Naive thymus-derived CD4-positive, alpha-beta T cell (primary cell): ENCODE measurements at places on chromosomes 3 and 15. TPM values are rescaled to one million over a fixed set of nuclear protein-coding genes. Genes with fewer than 3 reads are reported as not detected.

The TLR9 gene
- total RNA-seq, result 0.27 TPM

DNA sequence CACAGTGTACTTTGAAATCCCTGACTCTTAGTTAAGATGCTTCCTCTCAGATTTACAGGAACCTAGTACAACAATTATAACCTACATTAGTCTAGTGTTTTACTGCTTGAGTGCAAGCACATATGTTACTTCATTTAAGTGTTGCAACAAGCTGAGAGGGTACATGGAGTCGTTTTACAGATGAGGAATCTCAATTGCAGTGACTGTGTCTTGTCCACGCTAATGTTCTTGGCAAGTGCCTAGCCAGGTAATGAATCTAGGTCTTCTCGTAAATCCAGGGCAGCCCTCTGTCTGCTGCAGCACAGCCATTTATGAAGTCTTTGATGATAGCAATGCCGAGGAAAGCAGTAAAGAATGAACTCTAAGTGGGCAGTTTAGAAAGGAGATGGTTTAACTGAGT is 384.4 kb upstream of the ARPP21 start:
- no peaks in the 10 kb centered on the region for H3K36me3 ChIP-seq
- DNase-seq, result no peak
- no peaks in the 10 kb centered on the region for H3K27me3 ChIP-seq
- no peak overlapping the region for H3K4me3 ChIP-seq
- no peak overlapping the region for H3K27ac ChIP-seq

The KPNA1 gene
- 67.9 TPM for total RNA-seq

The CKMT1B gene
- total RNA-seq, result not detected in 2 replicates

- H3K4me3 ChIP-seq, result no peak overlapping the region
- no peak overlapping the region for H3K27ac ChIP-seq
- H3K27me3 ChIP-seq, result no peaks in the 10 kb centered on the region
- no peaks in the 10 kb centered on the region for H3K4me1 ChIP-seq
- no peaks in the 10 kb centered on the region for H3K36me3 ChIP-seq
Observed at GRCh38 chr15:56786966-56787365, 53.7 kb upstream of the ZNF280D start.

The C3orf20 gene
- total RNA-seq, result 0.11 TPM

DNA sequence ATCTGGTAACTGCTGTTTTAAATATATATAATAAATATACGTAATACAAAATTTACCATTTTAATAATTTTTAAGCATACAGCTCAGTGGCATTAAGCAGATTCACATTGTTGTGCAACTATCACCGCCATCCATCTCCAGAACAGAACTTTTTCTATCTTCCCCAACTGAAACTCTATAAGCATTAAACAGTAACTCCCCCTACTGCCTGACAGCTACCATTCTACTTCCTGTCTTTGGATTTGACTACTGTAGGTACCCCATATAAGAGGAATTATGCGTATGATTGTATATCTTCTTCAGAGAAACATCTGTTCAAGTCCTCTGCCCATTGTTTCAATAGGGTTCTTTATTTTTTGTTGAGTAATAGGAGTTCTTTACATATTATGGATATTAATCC is 36.8 kb downstream of the EID1 start:
- DNase-seq, result no peak
- no peaks in the 10 kb centered on the region for H3K27me3 ChIP-seq
- no peaks in the 10 kb centered on the region for H3K4me1 ChIP-seq
- no peaks in the 10 kb centered on the region for H3K36me3 ChIP-seq
- no peak overlapping the region for H3K27ac ChIP-seq

GRCh38 chr3:59237121-59237520 is 187.3 kb upstream of the CFAP20DC start:
- DNase-seq, result no peak
- H3K36me3 ChIP-seq, result no peaks in the 10 kb centered on the region
- no peak overlapping the region for H3K4me3 ChIP-seq

- no peaks in the 10 kb centered on the region for H3K27me3 ChIP-seq
- DNase-seq, result no peak
- no peak overlapping the region for H3K4me3 ChIP-seq
- H3K36me3 ChIP-seq, result no peaks in the 10 kb centered on the region
- H3K4me1 ChIP-seq, result no peaks in the 10 kb centered on the region
Observed at GRCh38 chr3:16063603-16064002, 110.9 kb upstream of the GALNT15 start.

DNA sequence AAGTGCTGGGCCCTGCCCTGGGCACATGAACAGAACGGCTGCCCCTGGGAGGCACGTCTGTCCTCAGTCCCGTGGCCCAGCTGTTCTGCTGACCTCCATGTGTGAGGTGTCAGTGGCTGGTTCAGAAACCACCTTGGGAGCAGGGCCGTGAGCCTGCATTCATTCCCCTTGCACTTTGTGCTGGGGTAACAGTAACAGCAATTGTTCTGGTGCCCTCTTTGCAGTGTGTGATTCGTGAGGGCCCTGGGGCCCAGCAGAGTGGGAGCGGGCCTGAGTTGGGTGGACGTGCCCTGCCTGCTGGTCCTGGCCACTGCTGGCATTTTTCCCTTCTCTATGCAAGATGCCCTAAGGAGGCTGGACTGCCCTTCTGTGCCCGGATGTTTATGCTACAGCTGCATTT is 50.4 kb upstream of the MYZAP start:
- no peaks in the 10 kb centered on the region for H3K36me3 ChIP-seq
- H3K27ac ChIP-seq, result no peak overlapping the region
- H3K4me1 ChIP-seq, result no peaks in the 10 kb centered on the region
- no peaks in the 10 kb centered on the region for H3K27me3 ChIP-seq

DNA sequence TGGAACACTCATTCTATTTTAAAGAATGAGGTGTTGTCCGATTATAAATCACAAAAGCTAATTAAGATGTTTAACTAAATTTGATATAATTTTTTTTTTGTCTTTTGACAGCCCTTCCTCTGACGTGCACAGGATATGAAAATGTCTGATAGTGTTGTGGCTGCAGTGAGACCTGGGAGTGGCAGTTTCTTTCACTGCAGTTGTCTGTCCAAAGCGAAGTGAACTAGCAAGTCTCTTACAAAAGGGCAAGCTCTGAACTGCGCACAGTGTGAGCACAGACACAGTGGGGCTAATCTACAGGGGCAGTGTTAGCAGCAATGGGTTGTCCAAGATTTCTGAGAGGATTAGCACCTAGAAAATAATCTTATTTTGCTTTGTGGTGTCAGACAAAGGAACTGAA is 29.1 kb upstream of the MYRIP start:
- no peak for DNase-seq
- no peak overlapping the region for H3K4me3 ChIP-seq
- no peaks in the 10 kb centered on the region for H3K27me3 ChIP-seq
- H3K27ac ChIP-seq, result no peak overlapping the region
- H3K36me3 ChIP-seq, result no peaks in the 10 kb centered on the region

The PBRM1 gene
- 58.4 TPM for total RNA-seq

GRCh38 chr3:9675736-9676290 is 26.5 kb downstream of the MTMR14 start:
- H3K27me3 ChIP-seq, result no peaks in the 10 kb centered on the region
- H3K27ac ChIP-seq, result no peak overlapping the region
- H3K4me3 ChIP-seq, result no peak overlapping the region
- peaks cover 35% of the 10 kb centered on the region for H3K36me3 ChIP-seq
- H3K4me1 ChIP-seq, result no peaks in the 10 kb centered on the region

GRCh38 chr15:92843814-92844213 is 56.3 kb upstream of the CHD2 start:
- DNase-seq, result no peak
- peak overlapping the region; percentile 70 for H3K27ac ChIP-seq
- H3K27me3 ChIP-seq, result no peaks in the 10 kb centered on the region
- no peak overlapping the region for H3K4me3 ChIP-seq
- peaks cover 21% of the 10 kb centered on the region for H3K4me1 ChIP-seq

- H3K27ac ChIP-seq, result no peak overlapping the region
- H3K27me3 ChIP-seq, result no peaks in the 10 kb centered on the region
- H3K4me3 ChIP-seq, result no peak overlapping the region
- no peaks in the 10 kb centered on the region for H3K36me3 ChIP-seq
Observed at GRCh38 chr15:91813924-91814323, 39.6 kb upstream of the SLCO3A1 start.

GRCh38 chr3:138638641-138639040 is 30.1 kb downstream of the FAIM start:
- no peaks in the 10 kb centered on the region for H3K36me3 ChIP-seq
- no peaks in the 10 kb centered on the region for H3K27me3 ChIP-seq
- no peak for DNase-seq
- H3K4me3 ChIP-seq, result no peak overlapping the region

DNA sequence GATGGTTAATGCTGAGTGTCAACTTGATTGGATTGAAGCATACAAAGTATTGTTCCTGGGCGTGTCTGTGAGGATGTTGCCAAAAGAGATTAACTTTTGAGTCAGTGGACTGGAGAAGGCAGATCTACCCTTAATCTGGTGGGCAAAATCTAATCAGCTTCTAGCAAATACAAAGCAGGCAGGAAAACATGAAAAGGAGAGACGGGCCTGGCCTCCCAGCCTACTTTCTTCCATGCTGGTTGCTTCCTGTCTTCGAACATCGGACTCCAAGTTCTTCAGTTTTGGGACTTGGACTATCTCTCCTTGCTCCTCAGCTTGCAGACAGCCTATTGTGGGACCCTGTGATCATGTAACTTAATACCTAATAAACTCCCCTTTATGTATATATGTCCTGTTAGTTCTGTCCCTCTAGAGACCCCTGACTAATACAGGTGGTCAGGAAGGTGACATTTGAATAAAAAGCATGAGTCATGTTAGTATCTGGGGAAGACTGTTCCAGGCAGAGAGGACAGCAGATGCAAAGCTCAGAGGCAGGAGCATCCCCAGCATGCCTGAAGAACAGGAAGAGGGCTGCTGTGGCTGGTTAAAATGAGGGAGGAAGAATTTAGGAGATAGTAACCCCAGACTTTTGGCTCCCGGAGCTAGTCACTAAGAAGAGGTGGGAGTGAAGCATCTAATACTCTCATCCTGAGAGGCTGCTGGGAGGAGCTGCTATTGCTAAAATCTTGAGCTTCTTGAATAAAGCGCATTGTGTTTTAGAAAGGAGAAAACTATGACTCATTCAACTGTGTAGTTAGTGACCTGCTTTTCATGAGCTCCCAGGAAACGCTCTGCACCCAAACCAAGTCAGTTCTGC is 207.4 kb upstream of the HES1 start:
- no peak overlapping the region for H3K4me3 ChIP-seq
- H3K27me3 ChIP-seq, result no peaks in the 10 kb centered on the region
- H3K4me1 ChIP-seq, result no peaks in the 10 kb centered on the region
- DNase-seq, result no peak
- H3K36me3 ChIP-seq, result no peaks in the 10 kb centered on the region
- no peak overlapping the region for H3K27ac ChIP-seq

GRCh38 chr3:57518276-57518915 is 25.7 kb downstream of the DNAH12 start:
- DNase-seq, result no peak
- H3K27ac ChIP-seq, result no peak overlapping the region
- no peaks in the 10 kb centered on the region for H3K36me3 ChIP-seq
- no peak overlapping the region for H3K4me3 ChIP-seq

The RPL39L gene
- total RNA-seq, result 13.4 and 14.0 TPM in 2 replicates

DNA sequence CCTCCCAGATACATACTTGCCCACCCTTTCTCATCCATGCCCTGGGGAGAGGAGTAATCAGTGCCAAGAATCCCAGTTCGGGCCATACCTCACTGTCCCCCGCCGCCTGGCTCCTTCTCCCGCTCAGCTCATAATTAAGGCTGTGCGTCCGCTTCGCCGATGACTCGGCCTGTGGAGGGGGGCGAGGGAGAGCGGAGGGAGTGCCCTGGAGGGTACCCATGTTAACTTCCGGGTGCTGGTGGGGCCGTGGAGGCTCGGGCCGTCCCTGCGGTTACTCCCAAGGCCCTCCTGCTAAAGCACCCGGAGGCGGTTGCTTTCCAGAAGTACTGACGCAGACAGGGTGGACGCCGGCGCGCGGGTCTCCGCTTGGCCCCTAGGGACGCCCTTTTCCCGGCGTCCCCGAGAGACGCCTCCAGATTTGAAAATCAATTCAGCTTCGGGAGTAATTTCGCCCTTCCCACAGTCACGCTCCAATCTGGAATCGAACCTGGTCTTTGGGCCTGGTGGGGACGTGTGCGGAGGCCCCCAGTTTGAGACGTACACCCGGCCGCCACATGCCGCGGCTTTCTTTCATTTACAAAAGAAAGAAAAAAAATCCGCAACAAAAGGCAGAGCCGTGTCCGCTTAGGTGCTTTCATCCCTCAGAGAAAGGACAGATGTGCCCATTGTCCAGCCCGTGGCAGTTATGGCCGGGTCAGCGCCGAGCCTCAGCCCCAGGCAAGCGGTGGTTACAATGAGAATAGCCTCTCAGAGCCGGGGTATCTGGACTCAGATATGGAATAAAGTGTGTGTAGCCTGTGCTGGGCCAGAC is 1.0 kb upstream of the ONECUT1 start:
- no peak for DNase-seq
- H3K27me3 ChIP-seq, result peaks cover 6% of the 10 kb centered on the region
- peaks cover 7% of the 10 kb centered on the region for H3K4me1 ChIP-seq
- H3K4me3 ChIP-seq, result no peak overlapping the region
- H3K27ac ChIP-seq, result no peak overlapping the region
- H3K36me3 ChIP-seq, result no peaks in the 10 kb centered on the region

GRCh38 chr15:42137461-42138261 is 18.8 kb downstream of the PLA2G4F start:
- H3K4me3 ChIP-seq, result no peak overlapping the region
- DNase-seq, result no peak
- H3K4me1 ChIP-seq, result no peaks in the 10 kb centered on the region
- H3K36me3 ChIP-seq, result no peaks in the 10 kb centered on the region

DNA sequence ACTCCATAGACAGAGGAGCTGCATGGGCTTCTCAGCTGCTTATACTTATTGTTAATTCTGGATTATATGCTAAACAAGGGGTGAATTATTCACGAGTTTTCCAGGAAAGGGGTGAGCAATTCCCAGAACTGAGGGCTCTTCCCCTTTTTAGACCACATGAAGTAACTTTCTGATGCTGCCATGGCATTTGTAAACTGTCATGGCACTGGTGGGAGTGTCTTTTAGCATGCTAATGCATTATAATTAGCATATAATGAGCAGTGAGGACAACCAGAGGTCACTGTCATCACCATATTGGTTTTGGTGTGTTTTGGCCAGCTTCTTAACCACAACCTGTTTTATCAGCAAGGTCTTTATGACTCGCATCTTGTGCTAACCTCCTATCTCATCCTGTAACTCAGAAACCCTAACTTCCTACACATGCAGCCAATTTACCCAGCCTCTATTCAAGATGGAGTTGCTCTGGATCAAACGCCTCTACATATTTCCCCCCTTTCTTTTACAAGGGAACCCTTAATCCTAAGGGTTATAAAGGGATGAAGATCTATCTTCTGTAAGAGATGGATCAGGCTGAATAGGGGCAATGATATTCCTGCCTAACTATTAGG is 12.1 kb upstream of the DMXL2 start:
- H3K4me1 ChIP-seq, result no peaks in the 10 kb centered on the region
- DNase-seq, result no peak
- H3K4me3 ChIP-seq, result no peak overlapping the region
- H3K27ac ChIP-seq, result no peak overlapping the region
- no peaks in the 10 kb centered on the region for H3K27me3 ChIP-seq
- H3K36me3 ChIP-seq, result no peaks in the 10 kb centered on the region

The SLC15A2 gene
- 6.8 TPM for total RNA-seq

The MAP6D1 gene
- 1.8 TPM for total RNA-seq

GRCh38 chr3:15953841-15954240 is 156.1 kb upstream of the ANKRD28 start:
- H3K4me1 ChIP-seq, result no peaks in the 10 kb centered on the region
- no peaks in the 10 kb centered on the region for H3K27me3 ChIP-seq
- no peak overlapping the region for H3K27ac ChIP-seq
- no peak overlapping the region for H3K4me3 ChIP-seq

The SNX33 gene
- total RNA-seq, result 2.6 and 3.2 TPM in 2 replicates
